ENCODE measurements at places on chromosomes 3 and 15. TPM values are rescaled to one million over a fixed set of nuclear protein-coding genes. Genes with fewer than 3 reads are reported as not detected.

STAC gene
- total RNA-seq: 16.0 TPM

VIPR1 gene
- 3.5 TPM for total RNA-seq

UMPS gene
- 4.5 TPM for total RNA-seq

NR1D2 gene
- 6.5 TPM for total RNA-seq

ITPR1 gene
- total RNA-seq: 121 TPM

AADAC gene
- total RNA-seq: 1.2 TPM

TEX55 gene
- not detected for total RNA-seq

TIPARP gene
- 7.2 TPM for total RNA-seq

VGLL4 gene
- total RNA-seq: 146 TPM

KIF15 gene
- 0.64 TPM for total RNA-seq

ECE2 gene
- total RNA-seq: not detected

GOLGA8G gene
- not detected for total RNA-seq

LRRK1 gene
- total RNA-seq: 105 TPM

TNNC1 gene
- total RNA-seq: 68.6 TPM

SLITRK3 gene
- total RNA-seq: not detected

CLDN1 gene
- 0.53 TPM for total RNA-seq

TSPAN3 gene
- total RNA-seq: 98.2 TPM

NAA50 gene
- 56.0 TPM for total RNA-seq

NGLY1 gene
- total RNA-seq: 16.3 TPM

PLA1A gene
- 15.0 TPM for total RNA-seq

BFSP2 gene
- not detected for total RNA-seq

DNA sequence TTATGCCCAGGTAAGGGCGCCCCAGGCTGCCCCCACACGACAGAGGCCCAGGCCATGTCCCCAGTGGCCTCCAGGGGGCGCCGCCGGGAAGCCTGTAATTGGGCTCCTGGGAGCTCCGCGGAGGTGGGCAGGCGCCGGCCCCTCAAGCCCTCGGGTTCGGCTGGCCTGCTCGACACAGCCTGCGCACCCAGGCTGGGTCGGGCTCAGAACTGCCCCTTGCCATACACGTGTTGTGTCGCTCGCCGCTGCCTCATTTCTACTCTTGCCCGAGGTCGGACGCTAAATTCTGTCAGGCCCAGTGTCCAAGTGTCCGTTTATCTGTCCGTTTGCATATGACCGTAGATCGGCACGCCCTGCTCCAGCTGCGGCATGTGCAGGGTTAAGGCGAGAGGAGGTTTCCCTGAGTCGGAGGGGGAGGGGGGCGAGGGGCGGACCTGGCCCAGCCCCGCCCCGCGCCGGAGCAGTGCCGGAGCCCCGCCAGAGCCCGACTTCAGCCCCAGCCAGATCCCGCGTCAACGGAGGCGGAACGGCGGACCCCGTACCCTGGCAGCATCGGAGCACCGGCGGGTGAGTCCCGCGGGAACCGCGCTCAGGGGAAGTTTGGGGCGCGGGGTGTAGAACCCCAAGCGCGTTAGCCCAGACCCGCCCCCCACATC lies at the start of gene KLHDC8B:
TSS of gene KLHDC8B (plus strand) at position 480 of the 656 bp plus-strand sequence. CDS start 1,172 bp downstream, outside the sequence.
- peaks cover 18% of the 10 kb centered on the region for H3K4me1 ChIP-seq
- no peaks in the 10 kb centered on the region for H3K27me3 ChIP-seq
- peak within 1 kb of the TSS; percentile 92 for H3K27ac ChIP-seq
- DNase-seq: peak; percentile 91

DNA sequence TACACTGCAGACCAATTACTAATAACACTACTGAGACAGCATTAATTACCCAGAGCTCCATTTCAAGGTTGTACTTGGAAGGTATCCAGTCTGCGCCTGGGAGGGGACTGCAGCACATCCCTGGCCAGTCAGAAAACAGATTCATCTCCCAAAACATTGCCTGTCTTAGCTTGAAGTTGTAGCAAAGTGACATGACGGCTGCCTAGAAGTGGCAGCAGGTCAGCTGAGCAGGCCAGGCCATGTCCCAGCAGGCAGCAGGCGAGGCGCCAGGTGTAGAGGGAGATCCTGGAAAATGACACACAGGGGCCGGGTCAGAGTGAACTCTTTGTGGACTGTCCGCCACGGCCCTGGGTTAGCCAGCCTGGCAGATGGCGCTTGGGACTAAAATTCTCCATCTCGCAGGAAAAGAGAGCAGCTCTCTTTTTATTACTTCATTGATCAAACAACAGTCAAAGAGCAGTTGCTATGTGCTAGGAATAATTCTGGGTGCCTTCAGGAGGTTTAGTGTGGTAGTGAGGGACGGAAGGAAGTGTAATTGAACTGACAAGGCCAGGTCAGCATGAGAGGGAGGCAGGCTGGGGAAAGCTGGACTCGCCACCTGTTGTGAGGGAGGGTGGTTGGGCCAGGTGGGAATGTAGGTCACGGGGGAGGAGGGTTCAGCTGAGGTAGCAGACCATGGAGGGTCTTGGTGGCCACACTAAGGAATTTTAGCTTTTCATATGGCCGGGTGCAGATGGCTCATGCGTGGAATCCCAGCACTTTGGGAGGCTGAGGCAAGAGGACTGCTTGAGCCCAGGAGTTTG lies 1.3 kb upstream of the MAP6D1 start:
- DNase-seq: no peak
- peaks cover 8% of the 10 kb centered on the region for H3K4me1 ChIP-seq
- H3K4me3 ChIP-seq: no peak overlapping the region
- no peak overlapping the region for H3K27ac ChIP-seq
- no peaks in the 10 kb centered on the region for H3K27me3 ChIP-seq

- no peaks in the 10 kb centered on the region for H3K27me3 ChIP-seq
- no peak for DNase-seq
- H3K4me3 ChIP-seq: no peak overlapping the region
- no peak overlapping the region for H3K27ac ChIP-seq
- H3K36me3 ChIP-seq: no peaks in the 10 kb centered on the region
- H3K4me1 ChIP-seq: no peaks in the 10 kb centered on the region
Observed at GRCh38 chr3:8328967-8329366, 172.7 kb upstream of the LMCD1 start.

GRCh38 chr3:164004205-164004604 lies 1074.1 kb downstream of the SI start:
- H3K27ac ChIP-seq: no peak overlapping the region
- DNase-seq: no peak
- H3K4me1 ChIP-seq: no peaks in the 10 kb centered on the region
- no peaks in the 10 kb centered on the region for H3K36me3 ChIP-seq
- H3K27me3 ChIP-seq: no peaks in the 10 kb centered on the region

DNA sequence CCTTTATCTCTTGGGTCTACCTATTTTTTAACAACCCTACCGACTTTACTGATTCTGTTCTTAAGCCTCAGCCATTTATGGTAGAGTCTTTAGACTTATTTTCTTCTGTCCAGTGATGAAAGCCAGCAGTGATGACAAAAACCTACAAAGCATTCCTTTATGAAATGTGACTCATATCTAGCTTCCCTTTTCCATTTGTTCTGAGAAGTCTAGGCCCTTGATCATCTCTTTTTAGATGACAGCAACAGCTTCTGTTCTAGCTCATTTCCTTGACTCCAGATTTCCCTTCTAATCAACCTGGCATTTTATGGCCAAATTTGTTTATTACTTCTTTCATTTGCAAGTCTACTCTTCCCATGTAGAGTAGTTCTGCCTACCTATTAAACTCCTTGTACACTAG lies 36.1 kb downstream of the CFAP44 start:
- no peaks in the 10 kb centered on the region for H3K4me1 ChIP-seq
- no peak overlapping the region for H3K27ac ChIP-seq
- no peaks in the 10 kb centered on the region for H3K27me3 ChIP-seq

- no peak overlapping the region for H3K27ac ChIP-seq
- H3K36me3 ChIP-seq: no peaks in the 10 kb centered on the region
- H3K4me1 ChIP-seq: no peaks in the 10 kb centered on the region
- H3K27me3 ChIP-seq: no peaks in the 10 kb centered on the region
- no peak for DNase-seq
- no peak overlapping the region for H3K4me3 ChIP-seq
Observed at GRCh38 chr3:15110206-15110605, 11.3 kb upstream of the RBSN start.

GRCh38 chr3:168803536-168803935 lies 707.8 kb upstream of the GOLIM4 start:
- H3K27me3 ChIP-seq: no peaks in the 10 kb centered on the region
- H3K4me1 ChIP-seq: no peaks in the 10 kb centered on the region
- H3K4me3 ChIP-seq: no peak overlapping the region

DNA sequence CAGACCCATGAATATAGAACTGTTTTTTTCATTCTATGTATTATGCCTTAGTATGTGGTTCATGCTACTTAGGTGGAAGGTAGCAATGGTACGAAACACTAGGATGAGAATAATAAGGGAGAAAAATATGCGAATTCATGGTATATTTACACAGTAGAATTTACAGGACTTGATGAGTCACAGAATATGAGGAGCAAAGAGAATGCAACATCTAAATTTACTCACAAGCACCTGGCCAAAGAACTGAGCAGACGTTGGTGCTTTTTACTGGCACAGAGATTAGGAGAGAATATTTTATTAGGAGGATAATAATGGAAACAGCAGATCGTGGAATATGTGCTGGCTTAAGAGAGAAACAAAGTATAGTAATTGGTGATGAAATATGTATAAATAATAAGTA lies 785.4 kb upstream of the ROBO1 start:
- no peak for DNase-seq
- H3K27ac ChIP-seq: no peak overlapping the region
- no peak overlapping the region for H3K4me3 ChIP-seq
- no peaks in the 10 kb centered on the region for H3K27me3 ChIP-seq
- no peaks in the 10 kb centered on the region for H3K4me1 ChIP-seq

GRCh38 chr15:47876986-47877385 lies 159.7 kb downstream of the SEMA6D start:
- DNase-seq: no peak
- H3K36me3 ChIP-seq: no peaks in the 10 kb centered on the region
- no peak overlapping the region for H3K27ac ChIP-seq
- no peaks in the 10 kb centered on the region for H3K4me1 ChIP-seq
- no peaks in the 10 kb centered on the region for H3K27me3 ChIP-seq

DNA sequence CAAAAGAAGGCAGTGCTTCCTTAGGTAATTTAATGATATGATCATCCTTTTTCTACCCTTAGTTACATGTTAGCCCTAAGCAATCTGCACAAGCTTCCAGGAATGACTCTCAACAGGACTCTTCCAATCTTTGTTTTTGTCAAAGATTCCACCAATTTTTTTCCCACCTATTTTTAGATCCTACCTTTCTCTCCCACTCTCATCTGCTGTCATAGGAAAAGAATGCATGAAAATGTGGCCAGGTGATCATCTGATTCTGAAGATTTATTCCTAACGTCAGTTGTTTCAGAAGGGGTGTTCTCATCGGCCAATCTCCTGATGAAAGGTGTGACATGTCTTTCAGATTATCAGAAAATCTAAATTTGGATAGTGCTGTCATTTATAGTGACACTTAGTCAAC lies 7.2 kb downstream of the CCDC54 start:
- no peaks in the 10 kb centered on the region for H3K27me3 ChIP-seq
- no peak overlapping the region for H3K4me3 ChIP-seq
- no peaks in the 10 kb centered on the region for H3K36me3 ChIP-seq
- H3K27ac ChIP-seq: no peak overlapping the region
- no peaks in the 10 kb centered on the region for H3K4me1 ChIP-seq

- no peak for DNase-seq
- no peak overlapping the region for H3K4me3 ChIP-seq
- H3K27me3 ChIP-seq: no peaks in the 10 kb centered on the region
- no peaks in the 10 kb centered on the region for H3K36me3 ChIP-seq
Observed at GRCh38 chr3:9279966-9280365, 30.5 kb upstream of the SRGAP3 start.

DNA sequence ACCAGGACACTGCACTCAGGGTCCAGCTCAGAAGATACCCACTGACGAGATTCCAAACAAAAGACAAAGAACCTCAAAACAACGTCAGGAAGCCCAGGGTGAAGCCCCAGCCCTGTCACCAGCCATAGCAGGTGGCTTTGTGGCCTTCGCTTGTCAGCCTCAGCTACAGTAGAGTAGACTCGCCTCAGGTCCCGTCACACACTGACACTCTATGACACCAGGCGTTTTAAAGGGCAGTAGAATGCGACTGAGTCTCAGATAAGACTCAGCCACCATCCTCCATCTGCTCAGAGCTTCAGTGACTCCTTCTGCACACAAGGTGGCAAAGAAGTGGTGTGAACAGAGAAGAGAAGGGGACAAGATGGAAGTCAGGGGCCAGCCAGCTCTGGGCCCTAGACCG lies 12.8 kb downstream of the RBPMS2 start:
- no peak overlapping the region for H3K4me3 ChIP-seq
- no peaks in the 10 kb centered on the region for H3K4me1 ChIP-seq
- no peaks in the 10 kb centered on the region for H3K36me3 ChIP-seq

DNA sequence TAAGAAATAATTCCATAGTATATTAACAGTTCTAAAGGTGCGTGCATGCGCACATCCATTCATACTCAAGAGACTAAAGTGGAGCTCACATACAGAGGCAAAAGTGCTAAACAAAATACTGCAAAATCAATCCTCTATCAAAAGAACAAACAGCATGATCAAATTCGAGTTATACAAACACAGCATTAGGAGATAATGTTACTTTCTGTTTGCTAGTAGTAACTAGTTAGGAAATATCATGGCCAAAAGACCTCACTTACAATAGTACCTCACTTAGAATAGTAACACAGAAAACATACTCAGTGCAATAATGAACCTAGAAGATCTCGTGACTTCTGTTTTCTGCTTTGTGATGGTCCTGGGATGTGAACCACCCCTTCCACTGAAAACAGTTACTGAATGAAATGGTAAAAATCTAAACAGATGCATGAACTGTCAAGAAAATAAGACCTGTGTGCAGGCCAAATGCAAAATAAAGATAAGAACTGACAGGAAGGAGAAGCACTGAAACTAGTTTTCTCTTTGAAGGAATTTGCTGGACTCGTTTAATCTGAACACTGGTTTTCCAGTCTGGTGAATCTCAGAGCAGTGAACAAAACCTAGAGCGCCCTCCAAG lies 20.9 kb upstream of the CEMIP start:
- no peak overlapping the region for H3K4me3 ChIP-seq
- H3K4me1 ChIP-seq: no peaks in the 10 kb centered on the region
- no peaks in the 10 kb centered on the region for H3K36me3 ChIP-seq
- H3K27me3 ChIP-seq: no peaks in the 10 kb centered on the region
- H3K27ac ChIP-seq: no peak overlapping the region

GRCh38 chr3:155605571-155605970 lies 139.3 kb downstream of the PLCH1 start:
- no peak overlapping the region for H3K27ac ChIP-seq
- no peaks in the 10 kb centered on the region for H3K27me3 ChIP-seq
- H3K36me3 ChIP-seq: no peaks in the 10 kb centered on the region
- no peak overlapping the region for H3K4me3 ChIP-seq
- no peak for DNase-seq

- H3K27me3 ChIP-seq: no peaks in the 10 kb centered on the region
- H3K27ac ChIP-seq: no peak overlapping the region
- no peaks in the 10 kb centered on the region for H3K36me3 ChIP-seq
- H3K4me1 ChIP-seq: peaks cover 25% of the 10 kb centered on the region
- no peak overlapping the region for H3K4me3 ChIP-seq
Observed at GRCh38 chr3:72112435-72112834, 327.5 kb upstream of the PROK2 start.

- no peaks in the 10 kb centered on the region for H3K36me3 ChIP-seq
- H3K27ac ChIP-seq: no peak overlapping the region
- H3K4me3 ChIP-seq: no peak overlapping the region
- no peaks in the 10 kb centered on the region for H3K4me1 ChIP-seq
- H3K27me3 ChIP-seq: no peaks in the 10 kb centered on the region
- DNase-seq: no peak
Observed at GRCh38 chr15:55555089-55555488, 33.1 kb downstream of the PYGO1 start.
